ENCODE measurements at places on chromosomes 1 and 21.

- DNase-seq = no peak
Observed at GRCh38 chr1:92473781-92474495, 12.8 kb downstream of the GFI1 start.

DNA sequence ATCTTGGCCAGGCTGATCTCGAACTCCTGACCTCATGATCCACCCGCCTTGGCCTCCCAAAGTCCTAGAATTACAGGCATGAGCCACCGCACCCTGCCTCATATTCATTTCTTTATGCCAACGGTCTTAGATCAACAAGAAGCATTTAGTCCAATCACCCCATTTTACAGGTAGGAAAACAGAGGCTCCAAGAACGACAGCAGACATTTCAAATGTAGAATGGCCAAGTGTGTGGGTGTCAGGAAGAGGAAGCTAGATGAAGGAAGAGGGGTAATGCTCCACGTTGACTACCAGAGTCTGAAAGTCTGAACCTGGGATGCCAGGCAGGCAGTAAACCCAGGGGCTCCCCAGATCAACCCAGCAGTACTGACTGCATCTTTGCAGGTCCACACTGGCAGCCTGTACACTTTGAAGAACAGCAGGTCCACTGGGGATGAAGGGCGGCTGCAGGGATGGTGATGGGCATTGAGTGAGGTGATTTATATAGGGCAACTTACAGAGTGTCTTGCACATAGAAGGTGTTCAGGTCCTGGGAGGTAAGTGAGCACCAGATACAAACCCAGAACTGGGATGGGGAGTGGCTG, 120.2 kb downstream of the EPHB2 start:
- no peak for DNase-seq

DNA sequence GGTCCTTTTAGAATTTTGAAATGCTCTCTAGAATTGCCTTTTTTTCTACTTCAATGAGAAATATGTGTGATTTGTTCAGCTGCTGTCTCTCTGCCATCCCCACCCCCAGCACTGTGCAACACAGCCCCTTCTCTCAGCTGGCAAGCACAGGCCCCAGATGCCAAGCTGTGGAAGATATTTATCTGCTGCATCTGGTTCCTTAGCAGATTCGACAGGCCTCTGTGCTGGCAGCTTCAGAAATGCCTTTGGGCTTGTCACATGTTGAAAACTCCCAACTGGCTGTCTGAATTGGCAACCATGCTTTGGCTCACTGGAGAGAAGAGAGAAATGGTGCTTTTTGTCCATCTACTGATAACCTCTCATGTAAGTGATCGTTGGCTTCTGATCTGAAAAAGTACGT, 206.7 kb upstream of the C1orf87 start:
- peak; percentile 81 for DNase-seq

DNA sequence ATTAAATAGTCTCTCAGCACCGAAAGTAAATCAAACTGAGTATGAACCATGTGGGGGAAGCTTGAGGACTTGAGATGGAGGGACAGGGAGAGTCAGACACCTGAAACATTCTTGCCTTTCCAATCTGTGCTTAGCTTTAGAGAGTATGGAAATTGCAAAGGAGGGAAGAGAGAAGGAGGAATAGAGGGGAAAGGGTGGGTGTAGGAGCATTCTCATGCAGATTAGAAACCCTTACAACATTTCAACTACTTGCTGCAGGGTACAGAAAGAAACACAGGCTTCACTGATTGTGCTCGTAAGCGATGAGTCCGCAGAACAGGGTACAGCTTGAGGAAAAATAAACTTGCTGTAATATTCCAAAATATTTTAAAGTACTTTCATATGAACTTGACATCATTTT, 73.8 kb downstream of the NIBAN1 start:
- no peak for DNase-seq

GRCh38 chr1:5863238-5863637, 129.0 kb downstream of the NPHP4 start:
- DNase-seq = no peak

DNA sequence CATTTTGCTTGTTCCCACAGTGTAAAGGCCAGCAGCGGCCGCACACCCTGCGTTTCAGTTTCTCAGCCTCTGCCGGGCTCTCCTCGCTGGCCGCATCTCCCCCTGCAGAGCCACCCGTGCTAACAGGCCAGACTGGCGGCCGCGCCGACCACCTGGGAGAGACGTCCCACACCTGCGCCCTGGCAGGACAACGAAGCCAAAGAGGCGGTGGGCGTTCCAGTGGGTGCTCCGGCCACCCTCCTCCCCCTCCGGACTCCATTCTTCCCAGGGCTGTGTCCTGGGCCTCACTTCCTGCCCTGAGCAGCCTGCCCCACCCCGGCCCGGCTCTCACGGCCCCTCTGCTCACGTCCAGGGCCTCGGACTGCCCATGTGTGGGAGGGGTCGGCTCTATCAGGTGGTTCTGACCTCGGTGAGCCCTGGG, 31.9 kb upstream of the SLC19A1 start:
- no peak for DNase-seq

GRCh38 chr1:221212926-221213325, 333.7 kb downstream of the HLX start:
- DNase-seq = no peak

DNA sequence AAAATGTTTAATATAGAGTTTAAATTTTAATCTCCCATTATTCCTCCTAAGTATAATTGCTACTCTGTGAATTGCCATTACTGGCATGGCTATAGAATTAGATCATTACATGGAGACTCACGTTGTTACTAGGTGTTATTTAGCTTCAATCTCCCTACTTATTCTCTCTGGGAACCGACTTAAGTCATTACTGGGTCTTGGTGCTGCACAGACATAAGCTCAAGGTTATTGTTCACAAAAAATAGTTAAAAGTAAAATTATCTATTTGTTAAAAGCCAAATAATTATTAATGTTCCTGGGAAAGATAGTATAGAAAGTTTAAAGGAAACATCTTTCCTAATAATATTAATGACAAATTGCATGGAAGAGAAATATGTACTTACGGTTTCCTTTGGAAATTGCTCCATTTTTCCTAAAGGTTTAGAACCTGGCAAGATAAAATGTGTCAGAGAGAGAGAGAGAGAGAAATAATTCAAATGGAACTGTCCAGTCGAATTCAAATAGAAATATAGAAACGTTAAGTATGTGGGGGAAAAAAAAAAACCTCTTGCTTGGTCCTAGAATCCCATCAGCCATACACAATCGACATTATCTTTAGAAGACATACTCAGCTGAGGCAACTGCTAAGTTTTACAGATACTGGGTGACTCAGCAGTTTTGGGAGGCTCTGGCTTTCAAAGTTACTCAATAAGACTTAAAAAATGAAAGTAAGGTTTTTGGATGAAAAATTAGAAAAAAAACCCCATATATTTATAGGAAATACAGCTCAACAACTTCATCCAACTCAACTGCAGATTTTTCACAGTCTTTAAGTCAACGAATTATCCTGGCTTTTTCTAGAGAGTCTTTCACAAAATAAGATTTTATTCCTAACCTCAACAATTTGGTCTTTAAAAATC, at the start of gene SPTA1:
Gene SPTA1, minus strand, starts transcription at position 605 of the 899 bp plus-strand sequence. Its CDS starts 198 bp downstream, at position 407.
- no peak for DNase-seq

DNA sequence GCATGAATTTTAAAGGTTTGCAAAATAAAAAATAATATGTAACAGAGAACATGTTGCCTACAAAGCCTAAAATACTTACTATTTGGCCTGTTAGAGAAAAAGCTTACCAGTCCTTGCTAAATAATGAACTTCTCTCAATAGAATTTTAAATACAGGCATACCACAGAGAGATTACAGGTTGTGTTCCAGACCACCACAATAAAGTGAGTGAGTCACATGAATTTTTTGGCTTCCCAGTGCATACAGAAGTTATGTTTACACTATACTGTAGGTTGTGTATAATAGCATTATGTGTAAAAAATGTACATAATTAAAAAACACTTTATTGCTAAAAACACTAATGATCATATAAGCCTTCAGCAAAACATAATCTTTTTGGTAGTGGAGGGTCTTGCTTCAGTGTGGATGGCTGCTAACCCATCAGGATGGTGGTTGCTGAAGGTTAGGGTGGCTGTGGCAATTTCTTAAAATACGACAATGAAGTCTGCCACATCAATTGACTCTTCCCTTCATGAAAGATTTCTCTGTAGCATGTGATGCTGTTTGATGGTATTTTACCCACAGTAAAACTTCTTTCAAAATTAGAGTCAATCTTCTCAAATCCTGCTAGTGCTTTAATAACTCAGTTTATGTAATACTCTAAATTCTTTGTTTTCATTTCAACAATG, 48.6 kb downstream of the SCYL3 start:
- DNase-seq = no peak

DNA sequence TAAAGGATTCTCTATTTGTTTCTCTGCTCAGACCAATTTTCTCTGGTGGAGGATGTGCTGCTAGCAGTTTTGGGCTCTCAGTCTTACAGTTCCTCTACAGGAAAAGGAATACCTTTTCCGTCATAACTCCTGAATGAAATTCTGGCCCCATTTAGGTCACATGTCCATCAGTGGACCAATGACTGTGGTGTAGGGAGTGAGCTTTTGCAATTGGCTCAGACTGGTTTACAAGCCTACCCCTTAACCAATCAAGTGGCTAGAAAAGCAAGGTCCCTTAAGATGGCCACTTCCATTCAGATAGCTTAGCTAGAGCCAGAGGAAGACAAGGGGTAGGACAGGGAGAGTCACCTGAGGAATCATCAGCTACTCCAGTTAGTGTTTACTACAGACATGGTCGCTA, 16.4 kb upstream of the ZNF281 start:
- DNase-seq = no peak

GRCh38 chr21:23725576-23725975, 1881.7 kb downstream of the MRPL39 start:
- DNase-seq = no peak

- no peak for DNase-seq
Observed at GRCh38 chr1:54327386-54328065, 78.7 kb downstream of the SSBP3 start.

DNA sequence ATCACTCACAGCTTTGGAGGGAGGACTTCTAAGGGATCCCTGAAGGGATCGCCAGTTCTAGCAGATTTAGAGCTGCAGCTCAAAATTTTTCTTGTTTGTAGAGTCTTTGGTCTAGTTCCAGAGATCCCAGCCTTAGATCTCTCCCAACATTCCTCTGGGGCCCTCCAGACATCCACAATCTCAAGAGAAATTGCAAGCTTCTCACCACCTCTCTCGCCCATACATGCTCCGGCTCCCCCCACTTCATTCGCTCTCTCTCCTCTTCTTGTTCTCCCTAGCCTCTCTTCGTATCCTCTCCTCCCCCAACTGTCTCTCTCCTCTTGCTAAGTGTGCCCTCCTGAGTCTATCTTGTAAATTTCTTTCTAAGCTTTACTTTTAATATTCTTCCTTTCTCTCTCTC, 15.1 kb upstream of the TUT4 start:
- DNase-seq = no peak

DNA sequence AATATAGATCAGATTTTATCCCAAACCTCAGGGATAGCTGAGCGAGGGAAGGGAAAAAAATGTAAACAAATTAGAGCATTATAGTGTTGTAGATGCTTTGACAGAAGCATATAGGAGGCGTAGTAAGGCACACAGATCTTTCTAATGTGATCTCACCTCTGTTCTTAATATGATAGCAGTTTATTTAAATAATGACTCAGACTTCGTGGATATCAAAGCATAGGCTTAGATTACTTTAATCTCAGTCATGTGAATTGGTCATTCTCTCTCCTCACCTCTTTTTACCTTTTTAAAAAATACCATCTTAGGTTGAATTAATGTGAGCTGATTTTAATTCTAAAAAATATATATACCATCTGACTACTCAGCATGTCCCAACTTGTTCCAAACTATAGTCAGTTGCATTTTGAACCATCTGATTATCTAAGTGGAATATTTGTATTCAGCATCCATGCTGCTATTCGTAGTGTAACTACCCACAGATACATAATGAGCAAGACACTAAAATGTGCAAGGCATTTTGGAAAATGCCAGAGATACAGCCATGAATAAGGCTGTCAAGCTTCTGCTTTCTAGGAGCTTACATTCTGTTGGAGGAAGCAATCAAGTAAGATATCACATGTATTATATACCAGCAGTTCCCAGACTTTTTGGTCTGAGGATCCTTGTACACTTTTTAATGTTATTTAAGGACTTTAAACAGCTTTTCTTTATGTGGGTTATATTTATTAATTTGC, 76.7 kb downstream of the OSBPL9 start:
- DNase-seq = no peak

- DNase-seq = no peak
Observed at GRCh38 chr1:218171302-218171893, 113.7 kb upstream of the RRP15 start.

DNA sequence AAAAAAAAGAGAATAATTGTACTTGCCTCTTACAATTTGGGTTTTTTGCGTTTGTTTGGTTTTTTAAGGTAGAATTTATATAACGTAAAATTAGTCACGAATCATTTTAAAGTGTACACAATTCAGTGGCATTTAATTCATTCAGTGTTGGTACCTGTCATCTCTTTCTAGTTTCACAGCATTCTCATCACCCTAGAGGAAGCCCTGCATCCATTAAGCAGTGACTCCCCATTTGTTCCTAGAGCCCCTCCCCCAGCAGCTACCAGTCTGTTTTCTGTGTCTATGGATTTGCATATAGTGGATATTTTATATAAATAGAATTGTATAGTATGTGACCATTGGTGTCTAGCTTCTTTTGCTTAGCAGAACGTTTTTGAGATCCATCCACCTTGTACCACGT, 233.2 kb upstream of the FMN2 start:
- no peak for DNase-seq

GRCh38 chr1:117613249-117613968, 7.6 kb downstream of the TENT5C start:
- no peak for DNase-seq

DNA sequence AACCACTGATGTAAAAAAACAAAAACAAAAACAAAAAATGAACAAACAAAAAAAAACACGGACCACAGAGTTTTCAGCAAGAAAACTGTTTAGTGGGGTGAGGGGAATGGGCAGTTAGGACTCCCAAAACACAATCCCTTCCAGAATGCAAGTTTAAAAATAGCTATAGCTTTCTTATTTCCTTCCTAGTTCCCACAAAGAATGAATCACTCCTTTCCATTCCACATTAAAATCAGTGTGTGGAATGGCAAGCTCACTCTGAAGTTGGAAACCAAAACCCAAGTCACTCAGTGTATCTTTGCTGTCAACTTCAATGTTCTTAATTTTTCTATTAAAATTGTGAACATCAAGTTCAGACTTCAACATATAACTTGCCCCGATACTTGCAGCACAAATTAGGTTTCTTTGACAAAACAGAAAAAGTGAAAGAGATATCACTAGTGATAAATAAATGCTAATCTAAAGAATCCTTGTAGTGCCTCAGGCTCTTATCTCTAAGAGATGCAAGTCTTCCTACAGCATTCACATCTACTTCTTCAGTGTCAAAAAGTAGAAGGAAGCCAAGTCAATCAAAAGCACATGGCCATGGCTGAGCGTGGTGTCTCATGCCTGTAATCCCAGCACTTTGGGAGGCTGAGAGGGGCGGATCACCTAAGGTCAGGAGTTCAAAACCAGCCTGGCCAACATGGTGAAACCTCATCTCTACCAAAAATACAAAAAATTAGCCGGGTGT, 45.5 kb downstream of the TOR3A start:
- DNase-seq = no peak

Measured in right hindlimb (tissue), 1 donor.